ENCODE measurements at places on chromosomes 3 and 15.

DNA sequence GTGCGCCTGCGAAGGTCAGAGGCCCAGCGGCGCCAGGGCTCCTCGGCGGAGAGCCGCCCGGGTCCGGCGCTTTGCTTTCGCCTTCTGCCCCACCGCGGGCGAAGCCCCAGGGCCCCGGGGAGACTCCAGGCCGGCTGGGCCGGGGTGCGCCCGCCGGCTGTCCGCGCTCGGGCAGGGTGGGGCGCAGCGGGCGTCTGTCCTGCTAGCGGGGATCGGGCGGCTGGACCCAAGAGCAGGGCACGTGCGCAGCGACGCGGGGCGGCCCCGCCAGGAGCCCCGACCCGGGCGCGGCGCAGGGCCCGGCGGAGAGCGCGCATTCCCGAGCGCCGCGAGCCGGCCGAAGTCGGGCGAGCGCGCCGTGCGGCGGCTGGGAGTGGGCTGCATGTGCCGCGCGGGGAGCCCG is 569 bp upstream of the ALDH1A3 start:
- no peak for DNase-seq

DNA sequence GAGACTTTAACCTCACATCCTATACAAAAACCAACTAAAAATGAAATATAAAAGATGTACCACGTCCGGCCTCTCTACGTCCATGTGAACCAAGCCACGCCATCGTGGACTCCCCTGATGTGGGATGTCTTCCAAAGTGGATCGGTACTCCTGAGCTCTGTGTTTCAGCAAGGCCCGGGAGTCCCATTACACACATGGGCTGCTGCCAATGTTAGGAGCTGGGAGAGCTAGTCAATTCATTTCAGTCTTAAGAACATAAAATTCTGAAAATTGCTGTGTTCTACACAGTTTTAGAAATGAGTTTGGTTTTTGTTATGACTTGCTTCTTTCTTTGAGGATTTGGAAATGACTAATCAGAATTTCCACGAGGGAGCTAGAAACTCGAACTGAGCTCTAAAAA is 131.0 kb downstream of the GABRG3 start:
- no peak for DNase-seq

GRCh38 chr3:159513867-159514380 is 474.7 kb upstream of the IL12A start:
- DNase-seq = peak; percentile 21

GRCh38 chr15:48833526-48834239 is 22.8 kb upstream of the CEP152 start:
- no peak for DNase-seq
